ENCODE measurements at places on chromosomes 13 and 19.

DNA sequence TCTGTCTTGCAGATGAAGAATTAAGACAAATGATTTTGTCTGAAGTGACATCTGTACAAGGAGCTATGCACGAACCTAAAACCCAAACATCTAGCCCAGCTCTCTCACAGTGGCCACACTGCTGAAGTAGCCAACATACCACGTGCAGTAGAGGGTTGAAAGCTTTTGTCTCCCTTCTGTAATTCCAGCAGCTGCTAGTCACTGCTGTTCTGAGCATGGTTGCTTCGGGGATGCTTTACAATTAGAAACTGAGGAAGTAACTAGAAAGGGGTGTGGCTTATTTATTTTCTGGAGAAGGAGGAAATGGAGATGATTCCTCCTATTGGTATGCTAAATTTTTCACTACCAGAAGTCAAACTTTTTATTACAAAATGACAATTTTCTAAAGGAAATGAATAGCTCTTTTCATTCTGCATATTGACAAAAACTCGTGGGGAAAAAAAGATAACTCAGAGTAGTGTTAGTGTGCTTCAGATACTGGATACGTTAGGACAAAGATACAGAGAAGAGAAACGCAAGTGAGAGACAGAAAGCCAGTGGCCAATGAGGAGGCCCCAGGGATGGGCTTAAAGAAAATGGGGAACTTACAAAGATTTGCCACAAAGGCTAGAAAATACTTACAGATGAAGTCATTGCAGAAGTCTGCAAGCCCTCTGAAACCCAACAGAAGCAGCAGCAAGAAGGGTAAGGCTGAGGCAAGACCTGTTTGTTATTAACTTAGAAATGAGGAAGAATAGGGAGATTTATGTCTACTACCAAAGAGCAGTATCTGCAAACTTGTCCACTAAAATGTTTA, 192.7 kb upstream of the MIR17HG start:
- no peak for DNase-seq

- no peak for DNase-seq
Measured at GRCh38 chr19:36245210-36246005, 30.5 kb downstream of the ZNF146 start.

- DNase-seq, result no peak
Measured at GRCh38 chr13:24307211-24308067, 1.9 kb upstream of the C1QTNF9 start.

GRCh38 chr19:35959040-35959967, 23.1 kb downstream of the LRFN3 start:
- peak; percentile 70 for DNase-seq

GRCh38 chr13:105070452-105070851, 1465.0 kb downstream of the EFNB2 start:
- no peak for DNase-seq

- no peak for DNase-seq
Measured at GRCh38 chr13:92947770-92948434, 278.7 kb upstream of the GPC6 start.

DNA sequence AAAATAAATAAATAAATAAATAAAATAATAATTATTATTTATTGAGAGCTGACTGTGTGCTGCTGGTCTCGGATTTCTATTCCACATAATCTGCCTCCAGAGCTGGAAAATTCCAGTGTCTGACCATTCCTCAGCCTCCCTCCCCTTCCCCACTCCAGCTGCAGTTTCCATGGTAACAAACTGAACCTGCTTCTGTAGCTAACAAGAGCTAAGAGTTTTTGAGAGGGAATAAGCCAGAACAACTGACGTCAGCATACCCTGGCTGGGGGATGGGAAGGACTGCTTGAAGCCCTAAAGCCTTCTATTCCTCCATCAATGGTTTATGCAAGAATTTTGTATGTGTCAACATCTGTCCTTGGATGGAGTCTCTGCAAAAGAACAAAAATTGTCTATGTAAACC, 26.0 kb upstream of the PEG3 start:
- DNase-seq, result no peak

GRCh38 chr13:63896321-63896720, 2480.7 kb upstream of the PCDH20 start:
- DNase-seq, result no peak

- no peak for DNase-seq
Measured at GRCh38 chr13:80235166-80235966, 105.6 kb downstream of the SPRY2 start.

DNA sequence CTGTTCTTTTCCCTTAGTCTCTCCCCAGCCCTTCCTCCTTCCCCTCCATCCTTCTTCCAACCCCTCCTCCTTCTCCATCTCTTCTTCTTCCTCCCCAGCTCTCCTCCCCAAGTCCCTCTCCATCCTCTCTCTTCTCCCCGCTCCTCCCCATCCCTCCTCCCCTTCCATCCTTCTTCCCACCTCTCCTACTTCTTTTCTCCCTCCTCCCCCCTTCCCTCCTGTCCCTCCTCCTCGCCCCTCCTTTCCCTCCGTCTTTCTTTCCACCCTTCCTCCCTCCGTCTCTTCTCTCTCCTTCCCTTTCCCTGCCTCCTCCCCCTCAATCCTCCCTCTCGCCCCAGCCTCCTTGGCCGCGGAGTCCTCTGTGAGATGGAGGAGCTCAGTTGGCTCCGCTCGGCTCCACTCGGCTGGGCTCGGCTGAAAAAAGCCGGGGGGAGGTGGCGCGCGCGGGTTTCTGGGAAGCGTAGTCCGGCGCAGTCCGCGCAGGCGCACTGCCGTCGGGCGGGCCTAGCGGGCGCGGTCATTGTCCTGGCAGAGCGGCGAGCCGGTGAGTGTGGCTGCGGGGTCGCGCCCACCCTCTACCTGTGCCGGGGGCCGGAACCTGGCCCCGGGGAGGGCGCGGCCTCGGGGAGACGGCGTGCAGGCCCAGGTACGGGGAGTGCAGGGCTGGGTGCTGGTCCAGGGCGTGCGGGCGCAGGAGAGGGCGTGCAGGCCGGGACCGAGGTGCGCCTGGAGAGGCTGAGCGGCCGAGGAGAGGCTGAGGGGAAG, at the start of gene ZNF71:
Gene ZNF71, plus strand, starts transcription at position 520 of the 765 bp plus-strand sequence. CDS start 6,257 bp downstream, outside the sequence.
- peak; percentile 89 for DNase-seq

DNA sequence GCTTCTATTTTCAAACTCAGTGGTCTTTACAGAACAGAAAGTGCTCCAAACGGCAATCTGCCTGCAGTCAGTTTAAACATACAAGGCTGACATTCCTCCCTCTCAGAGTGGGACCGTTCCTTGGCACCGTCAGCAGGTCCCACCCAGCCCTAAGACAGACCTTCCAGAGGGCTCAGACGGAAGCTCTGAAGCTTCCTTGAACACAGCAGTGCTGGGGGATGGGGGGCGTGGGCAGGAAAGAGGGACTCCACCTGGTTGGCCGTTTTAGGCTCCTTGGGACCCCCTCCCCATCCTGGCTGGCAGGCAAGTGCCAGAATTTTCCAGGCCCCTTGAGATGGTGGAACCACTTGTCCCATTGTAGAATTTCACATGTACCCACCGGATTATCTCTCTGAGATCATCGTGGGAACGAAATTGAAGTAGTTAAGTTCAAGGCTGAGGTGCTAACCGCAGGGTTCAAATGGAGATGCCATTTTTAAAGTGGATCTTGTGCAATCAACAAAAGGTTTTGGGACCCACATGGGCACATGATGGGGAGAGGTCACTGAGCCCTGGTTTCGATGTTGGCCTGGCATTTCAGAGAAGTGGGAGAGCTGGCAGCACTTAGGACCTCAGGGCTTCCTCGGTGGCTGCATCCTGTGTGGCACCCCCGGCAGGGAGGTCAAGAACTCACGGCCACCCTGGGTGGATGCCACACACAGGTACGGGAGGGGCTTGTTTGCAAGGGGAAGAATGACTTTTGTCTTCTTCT, 46.2 kb downstream of the KLF2 start:
- peak; percentile 26 for DNase-seq

GRCh38 chr19:11541238-11541637, 2.6 kb downstream of the CNN1 start:
- DNase-seq, result no peak

GRCh38 chr13:83831796-83832195, 50.5 kb downstream of the SLITRK1 start:
- no peak for DNase-seq

DNA sequence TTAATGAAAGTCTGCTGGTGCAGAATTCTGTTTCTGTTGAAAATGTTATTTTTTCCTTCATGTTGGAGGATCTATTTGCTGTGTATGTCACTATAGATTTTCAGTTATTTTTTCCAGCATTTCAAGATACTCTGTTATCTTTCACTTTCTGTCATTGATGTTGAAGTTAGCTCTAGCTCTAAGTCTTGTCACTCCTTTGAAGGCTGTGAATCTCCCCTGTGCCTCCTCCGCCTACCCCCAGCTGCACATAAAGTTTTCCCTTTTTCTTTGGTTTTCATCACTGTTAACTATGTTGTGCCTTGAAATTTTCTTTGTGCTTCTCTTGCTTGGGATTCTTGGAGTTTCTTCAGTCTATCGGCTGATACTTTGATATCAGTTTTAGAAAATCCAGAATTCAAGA, 20.8 kb downstream of the URI1 start:
- DNase-seq, result no peak

DNA sequence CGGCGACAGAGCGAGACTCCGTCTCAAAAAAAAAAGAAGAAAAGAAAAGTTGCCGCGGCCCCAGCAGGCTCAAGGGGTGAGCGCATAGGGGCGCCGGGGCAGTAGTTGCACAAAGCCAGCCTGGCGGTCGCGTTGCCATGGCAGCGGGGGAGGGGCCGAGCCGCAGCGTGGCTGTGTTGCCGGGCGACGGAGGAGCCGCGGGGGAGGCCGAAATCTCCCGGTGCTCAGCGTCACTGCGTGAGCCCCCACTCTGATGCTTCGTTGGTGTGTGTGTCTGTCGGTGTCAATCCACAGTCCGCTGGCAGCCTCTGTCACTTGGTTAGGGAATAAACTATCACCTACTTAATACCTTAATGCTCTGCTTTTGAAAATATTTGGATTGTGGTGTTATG, 82.9 kb upstream of the C1QTNF9B start:
- DNase-seq, result peak; percentile 92

DNA sequence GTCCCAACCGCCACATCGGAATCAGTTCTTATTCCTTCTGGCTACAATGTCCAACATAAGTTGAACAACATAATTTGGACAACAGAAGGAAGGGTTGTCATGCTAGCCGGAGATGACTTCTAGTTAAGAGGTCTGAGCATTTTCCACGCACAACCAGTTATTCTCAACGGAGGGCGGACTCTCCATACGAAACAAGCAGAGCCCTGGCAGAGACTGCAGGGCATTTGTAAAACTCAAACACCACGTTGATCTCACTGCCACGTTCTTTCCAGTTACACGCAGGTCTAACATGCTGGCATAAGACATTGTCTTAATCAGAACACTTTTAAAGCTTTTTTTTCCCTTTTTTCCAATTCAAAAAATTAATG, 38.3 kb upstream of the DCUN1D2 start:
- DNase-seq, result no peak

- DNase-seq, result no peak
Measured at GRCh38 chr19:2511570-2511969, 35.6 kb downstream of the GADD45B start.

DNA sequence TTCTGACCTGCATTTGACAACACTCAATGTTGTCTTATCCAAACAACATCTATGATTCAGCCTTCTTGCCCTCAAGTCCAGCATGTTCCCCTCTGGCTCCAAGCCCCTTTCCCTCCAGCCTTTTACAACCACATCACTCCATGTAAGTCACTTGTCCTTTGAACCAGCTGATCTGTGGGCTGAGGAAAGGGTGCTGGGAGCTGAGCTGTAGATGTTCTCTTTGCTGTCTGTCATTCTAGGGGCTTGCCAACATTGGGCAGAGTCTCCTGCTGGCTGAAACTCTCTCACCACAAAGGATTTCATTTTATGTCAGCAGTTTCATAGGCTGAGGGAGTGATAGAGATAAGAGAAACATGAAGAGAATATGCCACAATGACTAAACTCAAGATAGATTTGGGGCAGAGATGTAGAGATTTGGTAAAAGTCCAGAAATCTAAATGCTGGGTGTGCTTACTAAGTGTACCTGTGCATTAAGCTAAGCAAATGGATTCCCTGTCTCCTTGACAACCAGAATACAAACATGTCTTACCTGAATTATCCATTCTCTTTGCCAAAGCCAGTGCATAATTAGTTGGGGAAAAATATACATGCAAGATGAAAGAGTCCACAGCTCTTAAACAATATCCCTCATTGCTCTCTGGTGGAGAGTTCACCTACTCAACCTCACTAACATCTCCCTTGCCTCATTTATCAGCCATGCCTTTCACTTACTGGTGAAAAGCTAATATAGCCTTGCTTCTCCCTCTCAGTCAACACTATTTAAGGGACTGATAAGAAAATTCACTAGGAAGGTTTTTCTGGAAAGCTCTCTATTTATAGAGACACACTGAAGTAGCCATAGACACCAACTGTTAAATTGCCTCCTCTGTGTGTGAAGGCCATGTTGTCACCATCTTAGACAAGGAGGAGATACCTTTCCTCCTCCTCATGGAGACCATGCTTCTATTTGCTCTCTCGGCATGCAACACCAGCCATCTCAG, 175.5 kb upstream of the SERP2 start:
- DNase-seq, result peak; percentile 41

- no peak for DNase-seq
Measured at GRCh38 chr19:41443813-41444455, 978 bp downstream of the ERICH4 start.

GRCh38 chr13:30679483-30680330, 55.6 kb upstream of the ALOX5AP start:
- no peak for DNase-seq

DNA sequence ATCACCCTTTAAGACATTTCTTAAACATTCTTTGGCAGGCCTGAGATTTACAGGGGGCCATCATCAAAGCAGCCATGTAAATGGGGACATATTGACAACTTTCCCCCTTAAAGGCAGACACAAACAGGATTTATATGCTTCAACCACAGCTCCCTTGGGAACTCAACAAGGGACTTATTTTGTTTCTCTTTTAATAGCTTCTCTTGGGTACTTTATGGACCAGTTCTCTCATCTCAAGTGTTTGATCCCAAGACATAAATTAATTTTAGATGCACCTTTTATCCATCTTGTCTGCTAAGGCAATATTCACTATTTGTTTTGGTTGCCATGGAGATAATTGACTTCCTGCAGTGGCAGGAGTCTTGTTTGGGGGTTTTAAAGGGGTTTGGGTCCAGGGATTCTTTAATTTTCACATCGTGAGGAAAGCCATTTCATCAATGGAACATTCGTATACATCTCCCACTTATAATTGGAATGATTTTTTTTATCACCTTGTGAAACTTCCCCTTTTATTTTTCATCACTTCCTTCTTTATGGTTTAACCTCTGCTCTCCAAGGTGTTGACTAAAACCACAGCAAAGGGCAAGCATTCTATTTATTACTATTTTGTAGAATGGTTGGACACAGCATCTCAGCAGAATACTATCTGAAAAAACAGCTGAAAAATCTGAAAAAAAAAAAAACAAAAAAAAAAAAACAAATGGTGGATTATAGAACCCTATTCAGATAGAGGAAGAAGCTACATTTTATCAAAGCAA, 726.0 kb downstream of the DIAPH3 start:
- no peak for DNase-seq

Measured in activated naive CD8-positive, alpha-beta T cell treated with anti-CD3 and anti-CD28 coated beads, Interleukin-2, amount 50 U/mL, for 24 hours (primary cell).